ENCODE measurements at places on chromosomes 13 and 19. TPM values are rescaled to one million over a fixed set of nuclear protein-coding genes. Genes with fewer than 3 reads are reported as not detected.
A peak's percentile ranks its signal among the peaks of the same experiment; 100 is the strongest.

FCAR gene
- total RNA-seq = not detected

SHISA2 gene
- not detected for total RNA-seq

DMWD gene
- total RNA-seq = 57.7 TPM

- no peak for DNase-seq
- H3K27ac ChIP-seq = no peak overlapping the region
- H3K4me1 ChIP-seq = peaks cover 72% of the 10 kb centered on the region
- H3K27me3 ChIP-seq = peaks cover 3% of the 10 kb centered on the region
Measured at GRCh38 chr13:33150126-33150525, 133.9 kb downstream of the KL start.

DNA sequence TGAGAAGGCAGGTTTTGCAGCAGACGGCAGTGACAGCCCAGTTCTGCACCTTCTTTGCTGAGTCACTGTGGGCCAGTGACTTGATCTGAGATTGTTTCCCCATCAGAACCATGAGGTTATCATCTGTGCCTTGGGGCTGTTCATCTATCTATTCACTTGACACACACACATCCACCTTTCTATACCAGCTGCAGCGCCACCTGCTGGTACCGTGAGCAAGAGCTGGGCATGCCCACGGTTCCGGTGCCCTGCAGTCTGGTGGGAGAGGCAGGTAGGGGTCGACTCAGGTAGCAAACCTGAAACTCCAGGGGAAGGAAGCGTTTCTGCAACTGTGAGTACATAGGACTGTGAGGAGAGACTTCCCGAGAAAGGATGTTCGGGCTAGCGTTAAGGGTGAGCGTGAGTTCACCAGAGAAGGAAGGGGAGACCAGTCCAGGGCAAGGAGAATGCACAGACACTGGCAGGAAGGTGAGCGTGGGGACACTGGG is 7.5 kb upstream of the LIN7B start:
- H3K4me1 ChIP-seq = peaks cover 39% of the 10 kb centered on the region
- peaks cover 32% of the 10 kb centered on the region for H3K36me3 ChIP-seq
- peak overlapping the region; percentile 70 for H3K27ac ChIP-seq
- peak; percentile 33 for DNase-seq
- H3K4me3 ChIP-seq = no peak overlapping the region

DNA sequence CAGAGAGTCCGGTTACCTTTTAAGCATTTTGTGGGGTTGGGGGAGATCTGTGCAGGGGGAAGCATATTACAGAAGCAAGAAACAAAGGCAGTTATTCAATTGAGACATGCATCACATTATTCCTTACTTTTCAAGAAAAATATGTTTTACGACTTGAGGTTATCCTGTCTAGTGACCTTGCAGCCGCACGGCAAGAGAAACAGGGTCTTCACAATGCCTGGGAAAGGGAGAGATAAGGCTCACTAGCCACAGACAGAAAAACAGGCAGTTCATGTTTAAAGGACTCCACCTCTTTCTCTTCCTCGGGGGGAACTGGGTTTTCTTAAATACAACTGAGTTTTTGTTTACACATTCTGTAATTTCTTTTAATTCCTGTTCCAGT is 536 bp upstream of the NCR1 start:
- H3K36me3 ChIP-seq = peaks cover 5% of the 10 kb centered on the region
- no peak overlapping the region for H3K27ac ChIP-seq
- no peaks in the 10 kb centered on the region for H3K4me1 ChIP-seq
- no peak for DNase-seq
- no peaks in the 10 kb centered on the region for H3K27me3 ChIP-seq

DNA sequence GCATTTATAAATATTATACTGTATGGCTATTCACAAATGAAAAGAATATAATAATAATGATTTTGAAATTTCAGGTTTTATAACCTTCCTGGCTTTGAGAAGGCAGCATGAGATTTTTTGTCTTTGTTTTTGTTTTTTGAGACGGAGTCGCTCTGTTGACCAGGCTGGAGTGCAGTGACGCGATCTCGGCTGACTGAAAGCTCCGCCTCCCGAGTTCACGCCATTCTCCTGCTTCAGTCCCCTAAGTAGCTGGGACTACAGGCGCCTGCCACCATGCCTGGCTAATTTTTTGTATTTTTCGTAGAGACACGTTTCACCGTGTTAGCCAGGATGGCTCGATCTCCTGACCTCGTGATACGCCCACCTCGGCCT is 64.1 kb downstream of the ZNF429 start:
- H3K27me3 ChIP-seq = no peaks in the 10 kb centered on the region
- no peak overlapping the region for H3K27ac ChIP-seq
- no peaks in the 10 kb centered on the region for H3K4me1 ChIP-seq
- peaks cover 6% of the 10 kb centered on the region for H3K36me3 ChIP-seq

- H3K27me3 ChIP-seq = no peaks in the 10 kb centered on the region
- no peak overlapping the region for H3K27ac ChIP-seq
- no peaks in the 10 kb centered on the region for H3K4me1 ChIP-seq
- H3K4me3 ChIP-seq = no peak overlapping the region
- H3K36me3 ChIP-seq = no peaks in the 10 kb centered on the region
Measured at GRCh38 chr13:89061821-89062220, 1390.7 kb downstream of the SLITRK5 start.

- no peaks in the 10 kb centered on the region for H3K36me3 ChIP-seq
- H3K27ac ChIP-seq = no peak overlapping the region
- H3K4me1 ChIP-seq = no peaks in the 10 kb centered on the region
- no peak for DNase-seq
- no peak overlapping the region for H3K4me3 ChIP-seq
Measured at GRCh38 chr13:72259528-72259927, 392.5 kb upstream of the DACH1 start.

- peaks cover 7% of the 10 kb centered on the region for H3K4me1 ChIP-seq
- no peak overlapping the region for H3K27ac ChIP-seq
- no peak for DNase-seq
- peaks cover 10% of the 10 kb centered on the region for H3K27me3 ChIP-seq
Measured at GRCh38 chr19:17787274-17787913, 7.5 kb upstream of the B3GNT3 start.

GRCh38 chr13:84646957-84647356 is 764.7 kb upstream of the SLITRK1 start:
- H3K36me3 ChIP-seq = peaks cover 26% of the 10 kb centered on the region
- DNase-seq = no peak
- peak overlapping the region; percentile 37 for H3K4me3 ChIP-seq

Data from HFFc6 (cell line).